SJSA1 (cell line): ENCODE measurements at places on chromosomes 7 and 10.

GRCh38 chr7:79590916-79591623, 137.6 kb upstream of the MAGI2 start:
- DNase-seq = no peak

DNA sequence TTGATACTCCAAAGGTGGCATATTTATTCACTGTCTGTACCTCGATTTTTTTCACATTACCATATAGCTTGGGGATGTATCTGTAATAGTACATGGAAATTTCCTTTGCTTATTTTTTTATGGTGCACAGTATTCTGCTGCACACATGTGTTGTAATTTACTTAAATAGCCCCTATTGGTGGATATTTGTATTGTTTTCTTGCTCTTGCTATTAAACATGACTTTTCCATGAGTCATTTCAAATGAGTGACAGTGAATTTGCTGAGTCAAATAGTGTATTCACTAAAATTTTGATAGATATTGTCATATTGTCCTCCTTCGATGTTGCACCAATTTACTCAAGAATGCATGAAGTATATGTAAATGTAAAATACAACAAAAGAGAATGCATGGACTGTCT, 122.7 kb upstream of the STEAP4 start:
- no peak for DNase-seq

DNA sequence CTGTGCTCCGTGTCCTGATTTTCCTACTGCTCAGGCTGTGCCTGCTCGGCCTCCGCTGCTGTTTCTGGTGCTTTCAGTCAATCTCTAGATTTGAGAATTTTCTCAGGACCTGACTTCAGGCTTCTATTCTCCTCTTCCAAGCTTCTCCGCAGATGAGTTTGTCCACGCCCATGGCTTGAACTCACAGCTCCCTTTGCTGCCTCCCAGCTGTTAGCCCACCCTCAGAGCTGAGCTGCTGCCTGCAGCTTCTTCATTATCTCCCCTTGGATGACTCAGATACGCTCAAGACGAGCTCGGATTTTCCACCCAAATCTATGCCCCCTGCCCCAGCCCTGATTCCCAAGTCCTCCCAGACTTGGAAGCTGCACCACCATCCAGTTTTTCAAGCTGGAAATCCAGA, 104.7 kb downstream of the FGFR2 start:
- no peak for DNase-seq

DNA sequence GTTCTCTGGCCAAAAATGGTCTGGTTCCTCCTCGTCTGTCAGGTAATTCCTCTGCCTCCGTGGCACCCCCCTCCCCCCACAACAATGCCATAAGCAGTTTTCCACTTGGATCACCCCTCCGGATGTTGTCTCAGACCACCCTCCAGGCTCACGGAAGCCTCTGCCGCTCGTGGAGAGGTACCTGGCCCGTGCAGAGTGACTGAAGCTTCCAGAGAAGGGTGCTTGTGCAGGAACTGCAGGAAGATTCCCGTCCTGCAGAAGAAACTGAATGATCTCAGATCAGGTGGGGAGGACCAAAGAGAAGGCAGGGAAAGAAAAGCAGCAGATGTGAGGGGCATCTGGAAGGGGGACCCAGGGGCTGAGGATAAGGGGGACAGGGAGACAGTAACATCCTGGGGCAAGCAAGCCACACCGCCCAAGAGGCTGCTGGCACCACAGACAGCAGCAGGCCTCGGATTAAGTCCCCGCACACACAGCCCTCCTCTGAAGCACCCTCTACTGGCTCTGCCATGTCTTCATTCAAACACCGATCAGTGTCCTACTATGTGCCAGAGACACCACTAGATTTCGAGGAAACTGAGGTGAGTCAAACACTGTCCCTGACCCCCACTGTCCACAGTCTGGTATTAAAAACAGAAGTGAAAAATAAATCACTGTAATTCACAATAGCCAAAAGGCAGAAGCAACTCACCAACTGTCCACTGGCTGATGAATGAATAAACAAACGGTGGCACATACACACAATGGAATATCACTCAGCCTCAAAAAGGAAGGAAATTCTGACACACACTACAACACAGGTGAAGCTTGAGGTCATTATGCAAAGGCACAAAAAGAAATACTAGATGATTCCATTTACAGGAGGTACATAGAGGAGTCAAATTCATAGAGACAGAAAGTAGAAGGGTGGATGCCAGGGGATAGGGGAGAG, 26.4 kb downstream of the KIAA1549 start:
- no peak for DNase-seq

DNA sequence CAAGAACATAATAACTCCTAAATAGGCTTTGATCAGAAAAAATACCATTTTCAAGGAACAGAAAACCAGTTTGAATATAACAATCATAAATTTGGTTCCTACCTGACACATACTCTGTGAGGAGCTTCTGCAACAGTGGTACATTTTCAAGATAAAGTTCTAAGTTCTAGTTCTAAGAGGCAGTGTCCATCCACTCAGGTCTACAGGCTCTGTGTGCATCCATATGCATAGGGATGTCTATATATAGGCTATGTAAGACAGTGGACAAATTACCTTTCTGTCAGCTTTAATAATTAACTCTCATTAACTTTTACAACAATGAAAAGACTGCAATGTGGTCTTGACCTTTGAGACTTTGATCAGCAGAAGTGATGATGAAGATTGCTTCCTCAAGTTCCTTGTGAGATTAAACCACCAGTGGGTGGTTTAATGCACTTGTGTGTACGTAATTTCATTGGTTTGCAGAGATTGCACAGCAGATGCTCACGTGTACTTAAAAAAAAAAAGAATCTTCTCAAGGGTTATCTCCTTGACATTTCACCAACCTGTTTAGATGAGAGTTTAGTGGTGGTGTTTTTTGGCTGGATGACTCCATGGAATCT, at the start of gene SLC26A3:
Gene SLC26A3, minus strand, starts transcription at position 215 of the 602 bp plus-strand sequence. CDS start 8,714 bp downstream, outside the sequence.
- DNase-seq = no peak

DNA sequence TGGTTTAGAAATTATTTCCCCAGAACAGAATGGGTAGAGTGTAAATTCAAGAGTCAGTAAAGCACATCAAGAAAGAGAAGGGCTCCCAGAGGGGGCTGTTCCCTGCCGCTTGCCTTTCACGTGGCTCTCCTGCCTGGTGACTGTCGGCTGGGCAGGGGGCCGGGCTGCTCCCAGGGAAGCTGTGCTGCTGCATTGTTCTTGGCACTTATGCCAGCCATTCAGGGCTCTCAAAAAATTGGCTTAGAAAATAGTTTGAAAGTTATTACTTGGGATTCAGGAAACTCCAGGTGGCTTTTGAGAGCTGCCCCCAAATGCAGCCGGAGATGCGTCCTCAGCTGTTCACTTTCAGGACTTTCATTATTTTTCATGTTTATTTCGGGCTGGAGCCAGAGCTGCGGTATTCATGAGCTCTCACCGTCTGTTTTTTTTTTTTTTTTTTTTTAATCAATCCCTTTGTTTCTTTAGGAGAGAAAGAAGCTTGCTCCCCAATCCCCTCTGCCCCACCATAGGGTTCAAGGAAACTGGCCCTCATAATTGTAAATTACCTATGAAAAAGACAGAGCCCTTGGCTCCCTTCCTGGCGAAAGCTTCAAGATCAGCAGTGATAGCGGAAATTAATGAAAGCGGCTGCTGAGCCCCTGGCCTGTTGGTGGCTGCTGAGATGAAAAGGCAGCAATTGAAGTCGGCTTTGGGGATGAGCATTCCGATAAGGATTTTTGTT, 94.1 kb downstream of the SORCS3 start:
- DNase-seq = no peak

DNA sequence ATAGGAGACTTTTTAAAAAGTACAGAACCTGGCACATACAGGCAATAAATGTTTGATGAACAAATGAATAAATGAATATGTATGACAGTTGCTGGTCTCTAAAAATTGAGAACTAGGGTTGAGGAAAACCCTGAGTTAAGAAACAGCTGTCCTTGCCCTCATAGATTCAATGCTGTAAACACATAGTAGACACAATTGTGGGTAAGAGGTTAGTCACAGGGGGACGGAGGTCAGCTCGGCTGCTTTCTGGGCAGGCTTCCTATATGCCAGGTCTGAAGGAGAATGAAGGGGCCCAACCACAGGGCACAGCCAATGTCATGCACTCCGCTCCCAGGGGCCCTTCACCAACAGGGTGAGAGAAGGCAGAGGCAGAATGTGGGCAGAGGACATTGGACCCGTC, 143.3 kb upstream of the RSU1 start:
- no peak for DNase-seq

DNA sequence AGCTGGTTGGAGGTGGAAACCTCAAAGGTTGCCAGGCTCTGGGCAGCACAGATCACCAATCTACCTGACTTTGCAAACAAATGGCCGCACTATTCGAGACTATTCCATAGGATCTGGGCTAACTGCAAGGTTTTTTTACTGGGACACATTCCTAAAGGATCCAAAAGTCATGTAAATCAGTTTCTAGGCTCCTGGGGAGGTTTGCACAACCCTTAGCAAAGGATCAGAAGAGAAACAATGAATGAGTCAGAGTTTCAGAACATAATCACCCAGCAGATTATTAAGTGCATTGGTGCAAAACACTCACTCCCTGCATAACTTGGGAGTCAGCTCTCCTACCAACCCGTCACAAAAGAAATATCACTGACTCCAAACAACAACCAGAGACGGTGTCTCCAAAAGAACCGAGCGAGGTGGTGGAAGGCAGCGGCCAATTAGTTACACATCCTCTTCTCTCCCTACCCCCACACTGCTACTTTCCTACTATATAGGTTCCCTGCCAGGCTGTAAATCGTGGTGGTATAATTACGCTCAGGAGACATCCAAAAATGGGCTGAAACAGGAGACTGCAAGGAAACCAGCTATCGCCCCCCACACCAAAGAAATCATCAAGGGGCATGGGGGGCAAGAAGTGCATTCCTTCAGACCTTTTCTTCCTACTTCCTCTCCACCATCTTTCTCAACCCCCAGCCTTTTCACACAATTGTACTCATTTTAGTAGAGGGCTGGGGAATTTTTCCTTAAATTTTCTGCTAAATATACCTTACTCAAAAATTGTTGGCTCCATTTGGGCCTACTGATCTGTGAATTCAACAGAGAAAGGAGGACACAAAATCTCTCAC, 3.2 kb downstream of the UBE2H start:
- peak; percentile 74 for DNase-seq

- DNase-seq = no peak
Observed at GRCh38 chr7:38542156-38542555, 89.0 kb downstream of the AMPH start.

DNA sequence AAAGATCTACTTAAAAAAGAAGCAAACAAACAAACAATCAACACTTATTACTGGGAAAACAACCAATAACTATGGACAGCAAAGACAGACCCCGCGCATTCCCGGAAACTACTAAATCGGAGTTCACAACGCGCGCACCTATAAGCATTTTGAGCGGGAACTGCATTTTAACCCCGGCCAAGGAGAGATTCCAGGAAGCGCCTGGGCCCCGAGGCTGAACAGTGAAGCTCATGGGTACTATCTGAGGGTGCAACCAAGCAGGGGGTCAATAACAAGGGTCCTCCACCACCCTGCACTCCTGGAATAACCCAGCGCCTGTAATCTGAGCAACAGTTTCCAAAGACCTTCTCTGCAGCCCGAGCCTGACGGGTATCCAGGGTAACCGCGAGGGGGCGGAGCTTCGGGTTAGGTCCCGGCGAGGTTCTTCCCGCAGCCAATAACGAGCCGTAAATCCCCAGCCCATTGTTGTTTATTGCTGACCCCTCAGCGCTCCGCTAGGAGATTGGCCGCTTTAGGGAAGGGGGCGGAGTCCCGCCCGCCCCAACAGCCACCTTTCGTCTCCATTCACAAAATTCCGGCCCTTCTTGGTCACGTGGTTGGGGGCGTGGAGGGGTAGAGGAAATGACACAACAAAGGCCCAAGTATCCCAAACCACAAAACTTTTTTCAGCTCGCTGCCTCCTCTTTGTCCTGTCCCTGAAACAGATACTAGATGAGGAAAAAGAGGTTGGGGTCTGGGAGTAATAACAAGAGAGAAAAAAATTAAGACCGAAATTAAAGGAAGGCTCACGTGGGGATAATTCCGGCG, 1.7 kb upstream of the ETV1 start:
- peak; percentile 92 for DNase-seq

DNA sequence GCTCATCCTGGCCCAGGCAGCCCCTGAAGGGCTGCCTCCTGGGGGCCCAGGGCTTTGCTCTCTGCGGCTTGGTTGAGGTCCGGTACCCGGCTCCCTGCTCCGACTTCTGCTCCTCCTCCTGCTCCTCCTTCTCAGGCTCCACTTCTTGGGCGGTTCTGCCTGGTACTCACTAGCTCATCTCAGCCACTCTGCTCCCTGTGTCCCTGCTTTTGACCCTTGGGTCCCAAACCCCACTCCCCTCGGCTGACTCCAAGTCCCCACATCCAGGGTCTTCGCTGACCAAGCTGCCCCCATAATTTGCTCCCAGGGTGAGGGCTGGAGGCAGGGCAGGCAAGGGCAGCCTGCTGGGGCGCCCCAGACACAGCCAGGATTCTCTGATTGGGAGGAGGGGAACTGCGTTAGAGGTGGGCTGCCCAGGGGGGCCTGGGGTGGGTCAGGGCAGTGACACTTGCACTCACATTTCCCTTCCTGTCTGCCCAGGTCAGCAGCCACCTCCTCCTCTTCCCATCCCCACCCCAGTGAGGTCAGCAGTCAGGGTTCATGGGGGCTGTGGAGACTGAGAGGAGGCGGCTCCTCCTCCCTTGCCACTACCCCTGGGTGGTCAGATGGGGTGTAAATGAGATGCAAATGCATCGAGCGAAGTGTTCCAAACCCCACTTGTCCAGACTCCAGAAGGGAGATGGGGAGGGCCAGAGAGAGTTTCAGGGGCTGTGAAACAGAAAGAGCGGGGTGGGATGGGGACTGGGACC, 2.2 kb downstream of the SMARCD3 start:
- no peak for DNase-seq

DNA sequence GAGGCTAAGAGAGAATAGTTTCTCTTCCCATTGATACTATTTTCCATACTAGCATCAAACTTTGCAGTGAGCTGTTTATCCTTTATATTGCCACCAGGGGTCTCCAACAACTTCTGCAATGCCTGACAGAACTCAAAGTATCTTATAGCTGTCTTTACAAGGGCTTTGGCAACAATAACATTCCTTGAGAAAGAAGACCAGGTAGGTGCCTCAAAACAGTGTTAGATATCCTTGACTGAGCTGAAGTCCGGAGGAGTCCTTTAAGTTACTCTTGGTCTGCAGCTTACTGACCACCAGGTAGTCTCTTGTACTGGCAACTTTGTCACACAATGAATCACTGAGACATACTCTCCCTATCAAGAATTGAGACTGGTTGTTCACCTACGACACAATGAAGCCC, 30.0 kb upstream of the TES start:
- DNase-seq = no peak

DNA sequence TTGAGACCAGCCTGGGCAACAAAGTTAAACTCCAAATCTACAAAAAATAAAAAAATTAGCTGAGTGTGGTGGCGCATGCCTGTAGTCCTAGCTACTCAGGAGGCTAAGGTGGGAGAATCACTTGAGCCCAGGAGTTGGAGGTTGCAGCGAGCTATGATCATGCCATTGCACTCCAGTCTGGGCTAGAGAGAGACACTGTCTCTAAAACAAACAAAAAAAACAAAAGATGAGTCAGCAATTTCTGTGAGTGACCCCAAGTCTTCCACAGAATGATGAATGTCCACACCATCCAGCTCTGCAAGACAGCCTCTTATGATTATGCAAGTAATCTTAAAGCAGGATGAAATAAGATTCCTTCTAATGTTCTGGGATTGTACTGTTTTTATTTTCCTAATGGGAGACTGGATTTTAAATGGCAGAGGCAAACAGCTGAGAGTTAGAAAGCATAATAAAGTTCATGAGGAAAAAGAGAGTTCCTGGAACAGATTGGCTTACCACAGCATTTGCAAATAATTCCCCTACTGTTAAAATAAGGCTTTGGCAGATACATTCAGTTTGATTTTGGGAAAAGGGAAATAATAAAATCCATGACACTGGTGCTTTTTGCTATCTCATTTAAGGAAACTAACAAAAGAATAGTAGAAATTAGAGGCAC, 18.9 kb upstream of the PRKAR2B start:
- DNase-seq = no peak

- no peak for DNase-seq
Observed at GRCh38 chr10:92005978-92006377, 82.4 kb downstream of the BTAF1 start.
